ENCODE measurements at places on chromosomes 6 and 20.

DNA sequence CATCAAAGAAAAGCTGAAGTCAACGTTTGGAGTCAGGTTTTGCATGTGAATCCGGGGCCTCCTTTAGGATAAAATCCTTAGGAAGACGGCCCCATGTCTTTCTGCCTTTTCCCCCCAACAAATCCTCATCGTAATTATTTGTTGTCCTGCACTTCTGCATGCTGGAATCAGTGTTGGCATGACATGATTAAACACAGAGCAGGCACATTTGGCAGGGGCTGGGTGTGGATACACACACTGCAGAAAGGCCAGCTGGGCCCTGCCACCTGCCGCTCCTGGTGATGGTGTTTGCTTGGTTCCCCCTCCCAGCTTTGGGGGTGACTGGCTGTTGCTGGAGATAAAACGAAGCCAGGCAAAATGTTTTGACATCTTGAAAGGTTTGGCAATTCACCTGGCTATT lies 46.3 kb upstream of the FOXA2 start:
- DNase-seq, result no peak

DNA sequence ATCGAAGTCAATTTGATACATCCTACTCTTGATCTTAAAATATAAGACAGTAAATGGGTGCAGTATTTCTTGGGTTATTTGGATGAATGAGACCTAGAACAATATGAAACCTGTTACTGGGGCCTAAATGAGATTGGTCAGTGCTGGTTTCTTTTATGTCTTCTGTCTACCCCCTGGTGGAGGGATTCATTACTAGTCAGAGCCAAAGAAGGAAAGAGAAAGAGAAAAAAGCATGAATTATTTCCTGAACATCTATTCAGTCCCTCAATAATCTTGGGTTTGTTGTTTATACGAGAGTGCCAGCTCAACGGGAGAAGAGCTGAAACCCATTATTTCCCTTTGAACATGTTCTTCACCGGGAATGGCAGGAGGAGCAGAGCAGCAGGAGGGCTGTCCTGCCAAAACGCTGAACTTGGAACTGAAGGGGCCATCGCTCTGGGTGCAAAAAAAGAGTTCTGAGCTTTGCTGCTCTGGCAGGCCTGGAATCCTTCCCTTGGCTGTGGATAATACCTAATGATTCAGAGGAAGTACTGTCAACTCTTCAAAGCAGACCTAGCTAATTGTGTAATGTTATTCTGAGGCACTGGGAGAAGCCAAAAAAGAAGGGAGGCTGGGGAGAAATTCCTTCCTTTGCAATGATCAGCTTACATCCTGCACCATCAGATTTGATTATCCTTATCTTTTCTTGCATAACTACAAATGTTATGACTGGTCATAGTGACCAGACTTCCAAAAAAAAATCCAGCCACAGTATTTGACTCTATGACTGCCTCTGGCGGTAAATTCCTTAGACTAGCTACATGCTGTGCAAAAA lies 72.0 kb downstream of the BLOC1S5 start:
- DNase-seq, result no peak

DNA sequence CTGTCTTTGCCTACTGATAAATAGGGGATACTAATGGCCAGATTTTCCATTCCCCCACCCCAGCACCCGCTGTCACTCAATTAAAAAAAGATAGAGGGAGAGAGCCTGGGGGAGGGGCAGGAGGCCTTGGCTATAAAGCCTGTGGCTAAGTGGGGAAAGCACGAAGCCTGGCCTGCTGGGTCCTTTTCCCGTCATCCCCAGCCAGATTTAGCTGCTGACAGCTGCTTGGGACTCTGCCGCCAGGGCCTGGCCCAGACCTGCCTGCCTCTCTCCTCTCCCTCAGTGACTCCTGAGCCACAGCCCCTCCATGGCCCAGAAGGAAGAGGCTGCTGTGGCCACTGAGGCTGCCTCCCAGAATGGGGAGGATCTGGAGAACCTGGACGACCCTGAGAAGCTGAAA lies at the start of gene APOBEC2:
APOBEC2 (plus strand) TSS at position 162 of the 400 bp plus-strand sequence; CDS start at position 308, 146 bp downstream.
- DNase-seq, result no peak

DNA sequence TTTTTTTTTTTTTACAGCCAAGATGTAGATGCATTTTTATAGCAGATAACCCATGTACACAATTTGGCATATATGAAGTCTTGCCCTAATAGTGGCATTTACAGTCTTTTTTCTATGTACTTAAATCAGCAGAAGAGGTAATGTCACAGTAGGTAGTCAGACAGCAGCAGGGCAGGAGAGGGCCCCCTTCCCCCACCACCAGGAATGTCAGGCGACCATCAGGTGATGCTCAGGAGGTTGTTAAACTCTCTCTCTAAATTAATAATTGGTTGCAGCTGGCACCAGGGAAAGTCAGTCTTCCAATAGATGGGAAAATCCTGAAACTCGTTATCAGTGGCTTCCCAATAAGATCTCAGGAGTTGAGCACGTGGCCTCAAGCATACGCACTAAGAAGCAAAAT lies 188.0 kb upstream of the ADGRB3 start:
- no peak for DNase-seq

DNA sequence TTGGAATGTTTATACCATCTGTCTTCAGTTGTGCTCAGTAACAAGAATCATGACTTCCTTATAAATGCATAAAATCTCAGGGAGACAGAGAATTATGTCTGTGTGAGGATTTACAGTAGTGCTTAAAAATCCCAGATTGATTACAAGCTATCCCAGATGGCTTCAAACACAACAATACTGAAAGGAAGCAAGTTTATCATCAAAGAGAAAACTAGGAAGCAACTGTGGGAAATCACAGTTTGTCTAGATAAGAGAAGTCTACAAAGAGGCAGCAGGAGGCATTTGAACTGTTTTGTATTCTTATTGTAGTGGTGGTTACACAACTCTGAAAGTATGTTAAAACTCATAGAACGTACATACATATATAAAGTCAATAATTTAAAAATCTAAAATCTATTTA lies 104.4 kb upstream of the SALL4 start:
- no peak for DNase-seq

GRCh38 chr6:133460101-133460500 lies 218.9 kb downstream of the EYA4 start:
- no peak for DNase-seq

Data from T-helper 17 cell (primary cell).